ENCODE measurements at places on chromosomes 5 and 9. TPM values are rescaled to one million over a fixed set of nuclear protein-coding genes. Genes with fewer than 3 reads are reported as not detected.

S1PR3 gene
- total RNA-seq = not detected

DNA sequence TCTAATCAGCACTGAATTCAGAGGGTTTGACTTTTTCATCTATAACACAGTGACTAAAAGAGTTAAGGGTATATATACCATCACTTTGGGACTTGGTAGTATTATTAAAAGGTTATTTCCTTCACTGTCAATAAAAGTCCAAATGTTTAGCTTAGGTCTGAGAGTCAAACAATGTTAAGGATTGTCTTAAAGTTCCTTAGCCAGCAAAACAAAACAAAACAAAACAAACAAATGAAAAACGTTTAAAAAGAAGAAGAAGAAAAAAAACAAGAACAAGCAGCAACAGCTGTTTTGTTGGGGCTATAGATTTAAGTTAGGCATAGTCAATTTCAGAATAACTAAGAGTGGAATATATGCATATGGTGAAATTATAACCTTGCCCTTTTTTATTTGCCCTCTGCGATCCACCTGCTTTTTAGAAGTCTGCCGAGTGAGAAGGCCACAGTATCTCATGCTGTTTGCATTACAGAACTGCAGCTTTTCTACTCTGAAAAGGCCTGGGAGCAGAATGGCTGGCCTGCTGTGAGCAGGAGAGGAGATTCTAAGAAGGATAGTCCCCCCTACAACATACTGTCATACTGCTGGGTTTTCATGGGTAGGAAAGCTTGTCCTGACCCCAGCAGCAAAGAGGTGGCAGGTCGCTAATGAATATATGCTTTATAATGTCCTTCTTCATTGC lies 141.7 kb downstream of the NTRK2 start:
- DNase-seq = no peak

DNA sequence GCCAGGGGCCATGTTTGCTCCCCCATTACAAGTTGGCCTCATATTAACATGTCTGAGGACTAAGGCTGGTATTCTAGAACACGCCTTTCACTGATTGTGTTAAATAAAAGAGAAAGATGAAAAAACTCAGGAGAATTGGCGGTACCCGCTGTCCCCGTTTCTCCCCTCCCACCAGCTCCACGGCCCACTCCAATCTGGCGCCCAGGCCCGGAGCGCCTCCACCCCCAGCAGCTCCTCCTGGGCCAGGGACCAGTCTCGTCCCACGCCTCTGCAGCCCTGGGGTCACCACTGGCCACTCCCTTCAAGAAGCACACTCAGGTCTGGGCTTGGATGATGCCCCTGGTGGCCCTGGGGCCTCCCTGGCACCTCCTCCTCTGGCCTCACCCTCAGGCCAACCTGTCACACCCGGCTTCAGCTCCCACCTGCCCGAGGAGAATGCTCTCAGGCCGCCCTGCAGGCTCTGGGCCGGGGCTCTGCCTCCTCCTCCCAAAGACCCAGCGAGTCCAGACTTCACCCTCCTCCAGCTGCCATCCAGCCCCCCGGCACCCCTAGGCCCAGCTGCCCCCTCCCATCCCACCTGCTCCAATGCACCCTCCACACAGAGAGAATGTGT lies 133.0 kb upstream of the PPP1R26 start:
- DNase-seq = no peak

IFNA13 gene
- not detected for total RNA-seq

DNA sequence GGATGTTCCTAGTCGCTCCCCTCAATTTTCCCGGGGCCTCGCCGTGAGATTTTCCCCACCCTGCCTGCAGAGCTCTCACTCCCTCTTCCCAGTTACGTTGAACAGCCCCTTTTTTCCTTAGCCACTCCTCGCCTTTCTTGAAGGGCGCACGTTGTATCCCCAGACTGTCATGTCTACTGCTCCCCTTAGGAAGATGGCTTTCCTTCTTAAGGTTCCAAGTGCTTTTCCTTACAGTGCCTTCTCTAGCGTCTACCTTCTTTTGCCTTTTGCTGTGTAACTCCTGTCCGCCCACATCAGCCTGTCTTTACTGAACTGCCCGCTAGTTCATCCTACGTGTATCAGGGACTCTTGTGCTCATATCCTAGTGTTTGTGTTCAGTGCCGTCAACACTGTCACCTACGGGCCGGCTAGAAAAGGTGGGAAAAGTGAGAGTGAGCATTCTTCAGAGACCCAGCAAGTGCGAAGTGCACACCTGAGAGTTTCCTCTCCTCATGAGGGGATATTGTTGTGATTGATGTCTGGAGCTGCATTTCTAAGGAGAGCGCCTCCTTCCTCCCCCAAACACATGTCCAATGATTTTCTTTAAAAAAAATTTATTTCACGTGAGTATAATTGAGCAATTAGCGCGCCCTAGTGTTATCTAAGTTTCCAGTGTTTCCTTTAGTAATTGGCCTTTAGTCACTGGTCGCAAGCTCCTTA lies 764 bp downstream of the CAMLG start:
- peak; percentile 62 for DNase-seq

GRCh38 chr5:132070460-132071337 lies 2.9 kb upstream of the CSF2 start:
- no peak for DNase-seq

DNA sequence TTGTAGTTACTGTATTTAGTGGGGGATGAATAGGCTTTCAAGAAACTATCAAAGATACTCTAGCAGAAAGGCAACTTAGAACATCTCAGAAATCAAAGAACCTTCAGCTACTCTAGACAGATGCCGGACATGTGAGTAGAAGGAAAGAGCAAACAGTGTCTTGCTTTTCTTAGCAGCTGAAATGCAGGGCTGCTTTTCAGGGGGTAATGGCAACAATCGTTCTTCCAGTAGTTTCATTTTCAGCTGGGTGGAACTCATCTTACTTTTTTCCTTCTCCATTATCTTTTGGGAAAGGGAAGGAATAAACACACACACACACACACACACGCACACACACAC lies 281.6 kb downstream of the CRB2 start:
- no peak for DNase-seq

SLC34A1 gene
- total RNA-seq = 0.63 TPM

DNA sequence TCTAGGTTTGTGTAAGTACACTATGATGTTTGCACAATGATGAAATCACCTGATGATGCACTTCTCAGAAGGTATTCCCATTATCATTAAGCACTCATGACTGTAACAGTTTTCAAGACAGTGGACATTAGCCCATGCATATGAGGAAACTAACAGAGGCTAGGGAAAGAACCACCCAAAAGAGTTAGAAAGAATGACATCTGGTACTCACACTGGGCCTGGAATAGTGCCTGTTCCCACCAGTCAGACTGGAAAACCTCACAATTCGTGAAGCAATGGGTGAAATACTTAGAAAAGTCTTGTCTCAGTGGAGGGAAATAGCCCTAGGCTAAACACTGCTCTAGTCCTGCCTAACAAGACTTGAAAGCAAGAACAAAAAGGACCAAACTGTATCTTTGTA lies 117.4 kb upstream of the GDNF start:
- no peak for DNase-seq

GRCh38 chr5:31366941-31367340 lies 165.0 kb downstream of the DROSHA start:
- DNase-seq = no peak

DNA sequence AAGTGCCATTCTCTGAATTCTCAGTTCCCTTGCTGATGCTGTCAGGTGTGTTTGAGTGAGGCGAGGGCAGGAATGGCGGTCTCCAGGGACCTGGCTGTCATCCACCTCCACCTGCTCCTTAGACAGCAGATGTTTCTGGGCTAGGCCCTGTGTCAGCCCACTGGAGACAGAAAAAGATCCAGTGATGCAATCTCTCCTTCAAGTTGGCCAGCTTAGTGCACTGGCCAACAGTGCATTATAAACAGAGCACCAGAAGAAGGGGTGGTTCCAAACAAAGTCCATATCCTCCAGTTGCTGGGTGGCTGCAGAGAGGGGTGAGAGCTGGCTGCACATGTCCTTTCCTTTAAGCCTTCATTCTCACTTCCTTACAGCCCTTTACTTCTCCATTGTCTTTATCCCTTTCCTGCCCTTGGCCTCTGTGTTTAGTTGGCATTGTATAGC lies 26.5 kb downstream of the NANS start:
- DNase-seq = no peak

GPRIN1 gene
- total RNA-seq = 0.92 TPM

GRCh38 chr5:5335107-5335506 lies 87.4 kb upstream of the ICE1 start:
- no peak for DNase-seq

GRCh38 chr5:126268697-126269315 lies 154.4 kb upstream of the GRAMD2B start:
- DNase-seq = no peak

PCDHA9 gene
- not detected for total RNA-seq

All from natural killer cell (primary cell).